ENCODE measurements at places on chromosomes 1 and 21. TPM values are rescaled to one million over a fixed set of nuclear protein-coding genes. Genes with fewer than 3 reads are reported as not detected.
A peak's percentile ranks its signal among the peaks of the same experiment; 100 is the strongest.

- no peak for DNase-seq
Observed at GRCh38 chr1:33466159-33466558, 6.3 kb upstream of the ZSCAN20 start.

- no peak for DNase-seq
Observed at GRCh38 chr1:159980076-159980475, 26.0 kb upstream of the SLAMF9 start.

- no peak for DNase-seq
Observed at GRCh38 chr1:107546576-107546975, 405.7 kb downstream of the NTNG1 start.

DNA sequence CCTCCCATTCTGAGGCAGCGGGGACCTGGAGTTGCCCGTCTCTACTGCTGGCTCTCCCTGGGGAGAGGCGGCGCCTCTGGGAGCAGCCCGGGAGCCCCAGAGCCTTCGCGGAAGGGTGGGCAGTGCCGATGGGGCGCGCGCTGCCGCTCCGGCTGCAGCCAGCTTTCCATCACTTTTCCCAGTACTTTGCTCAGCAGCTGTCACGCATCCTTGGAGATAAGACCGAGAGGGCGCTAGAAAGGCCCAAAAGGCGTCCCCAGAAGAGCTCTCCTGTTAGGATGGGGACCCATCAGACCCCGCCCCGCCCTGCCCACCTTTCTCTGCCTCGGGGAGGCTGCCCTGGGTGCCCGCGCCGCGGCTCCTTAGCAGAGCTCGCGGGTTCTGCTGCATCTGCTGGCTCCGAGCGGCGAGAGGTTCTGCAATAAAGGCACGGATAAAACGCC, 534 bp downstream of the KCNH1 start:
- DNase-seq, result no peak

- no peak for DNase-seq
Observed at GRCh38 chr1:30268923-30269666, 454.3 kb downstream of the MATN1 start.

- DNase-seq, result peak; percentile 37
Observed at GRCh38 chr1:50332941-50333594, 90.2 kb downstream of the DMRTA2 start.

GRCh38 chr1:248824701-248825100, 1.0 kb downstream of the SH3BP5L start:
- no peak for DNase-seq

Gene RASSF5
- total RNA-seq, result 3.0 TPM

DNA sequence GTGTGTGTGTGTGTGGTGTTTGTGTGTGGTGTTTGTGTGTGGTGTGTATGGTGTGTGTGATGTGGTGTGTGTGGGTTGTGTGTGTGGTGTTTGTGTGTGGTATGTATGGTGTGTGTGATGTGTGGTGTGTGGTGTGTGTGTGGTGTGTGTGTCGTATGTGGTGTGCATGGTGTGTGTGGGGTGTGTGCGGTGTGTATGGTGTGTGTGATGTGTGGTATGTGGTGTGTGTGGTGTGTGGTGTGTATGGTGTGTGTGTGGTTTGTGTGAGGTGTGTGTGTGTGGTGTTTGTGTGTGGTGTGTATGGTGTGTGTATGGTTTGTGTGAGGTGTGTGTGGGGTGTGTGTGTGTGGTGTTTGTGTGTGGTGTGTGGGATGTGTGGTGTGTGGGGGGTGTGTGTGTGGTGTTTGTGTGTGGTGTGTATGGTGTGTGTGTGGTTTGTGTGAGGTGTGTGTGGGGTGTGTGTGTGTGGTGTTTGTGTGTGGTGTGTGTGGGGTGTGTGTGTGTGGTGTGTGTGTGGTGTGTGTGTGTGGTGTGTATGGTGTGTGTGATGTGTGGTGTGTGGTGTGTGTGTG, 106.2 kb upstream of the ADAR start:
- DNase-seq, result no peak

Gene KCNE2
- total RNA-seq, result not detected

Gene NBPF20
- total RNA-seq, result 5.3 TPM

GRCh38 chr1:200980452-200980772, 43.1 kb downstream of the KIF21B start:
- DNase-seq, result no peak

Gene PGBD5
- total RNA-seq, result under 0.01 TPM

All from uterus (tissue), 4 donors.